ENCODE measurements at places on chromosomes 4 and X.

DNA sequence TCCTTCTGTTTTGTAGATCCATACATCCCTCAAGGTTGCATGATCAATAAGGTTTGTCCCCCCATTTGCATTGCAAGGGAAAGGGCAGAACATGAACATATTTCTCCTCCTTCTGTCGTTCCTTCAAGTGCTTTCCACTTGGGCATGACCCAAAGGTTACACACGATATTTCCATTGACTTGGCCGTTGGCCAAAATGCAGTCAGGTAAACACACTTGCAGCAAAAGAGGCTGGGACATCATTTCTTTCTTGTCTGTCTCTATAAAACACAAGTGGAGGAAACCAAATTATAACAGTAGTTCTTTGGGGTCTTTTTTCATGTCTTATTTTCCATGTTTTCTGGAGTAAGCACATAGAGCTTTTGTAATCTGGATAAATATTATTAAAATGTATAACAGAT is 156.1 kb downstream of the FRAS1 start:
- DNase-seq: no peak

DNA sequence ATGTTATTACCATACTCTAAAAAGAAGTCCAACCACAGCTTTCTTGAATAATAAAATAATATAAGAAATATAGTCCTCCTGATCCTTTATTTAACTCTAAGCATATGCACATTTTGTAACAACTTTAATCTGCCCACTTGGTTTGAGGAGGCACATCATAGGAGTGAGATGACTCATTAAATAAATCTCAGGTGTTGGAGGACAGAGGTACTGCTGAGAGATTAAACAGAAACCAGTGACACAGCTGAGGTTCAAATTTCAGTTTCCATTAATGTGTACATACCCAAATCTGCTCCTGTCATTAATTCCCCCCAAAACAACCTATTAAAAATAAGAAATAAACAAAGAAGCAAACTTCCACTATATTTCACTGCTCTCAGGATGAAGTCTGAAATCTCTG is 211.0 kb downstream of the KCTD8 start:
- no peak for DNase-seq

DNA sequence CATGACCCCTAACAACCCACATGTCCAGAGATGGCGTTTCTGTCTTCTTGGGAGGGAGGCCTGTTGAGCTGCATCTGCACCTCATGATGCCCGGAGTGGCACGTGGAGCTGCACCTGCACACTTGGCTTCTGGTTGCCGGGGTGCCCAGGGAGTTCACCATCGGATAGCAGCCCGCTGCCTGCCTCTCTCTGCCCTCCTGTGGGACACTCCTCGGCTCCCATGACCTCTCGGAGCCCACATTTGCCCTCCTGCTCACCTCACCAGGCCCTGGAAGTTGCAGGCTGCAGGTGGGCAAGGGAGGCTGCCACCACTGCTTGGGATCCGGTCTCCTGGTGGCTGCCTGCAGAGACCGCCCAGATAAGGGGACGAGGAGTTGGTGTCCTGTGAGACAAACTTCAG is 74.1 kb downstream of the TRAPPC11 start:
- DNase-seq: no peak

GRCh38 chrX:120428309-120428708 is 40.8 kb downstream of the LAMP2 start:
- DNase-seq: no peak

- no peak for DNase-seq
Observed at GRCh38 chrX:30085571-30085970, 129.8 kb upstream of the MAGEB2 start.

DNA sequence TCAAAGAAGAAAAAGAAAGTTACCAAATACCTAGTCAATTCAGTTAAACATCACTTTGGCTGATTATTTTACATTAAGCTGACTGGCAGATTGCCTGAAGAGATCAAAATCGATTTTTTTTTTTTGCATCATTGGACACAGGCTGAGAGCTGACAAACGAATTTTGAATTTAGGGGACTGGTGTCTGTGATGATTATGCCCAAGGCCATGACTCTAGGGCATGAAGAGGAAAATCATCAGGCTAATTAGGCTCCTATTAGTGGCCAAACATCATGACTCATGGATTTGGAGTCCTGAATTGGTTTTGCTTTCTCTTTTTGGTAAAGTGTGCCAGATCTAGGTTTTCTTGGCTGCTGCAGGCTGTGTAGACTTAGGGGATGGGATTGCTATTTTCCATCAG is 829.3 kb upstream of the LCORL start:
- no peak for DNase-seq

DNA sequence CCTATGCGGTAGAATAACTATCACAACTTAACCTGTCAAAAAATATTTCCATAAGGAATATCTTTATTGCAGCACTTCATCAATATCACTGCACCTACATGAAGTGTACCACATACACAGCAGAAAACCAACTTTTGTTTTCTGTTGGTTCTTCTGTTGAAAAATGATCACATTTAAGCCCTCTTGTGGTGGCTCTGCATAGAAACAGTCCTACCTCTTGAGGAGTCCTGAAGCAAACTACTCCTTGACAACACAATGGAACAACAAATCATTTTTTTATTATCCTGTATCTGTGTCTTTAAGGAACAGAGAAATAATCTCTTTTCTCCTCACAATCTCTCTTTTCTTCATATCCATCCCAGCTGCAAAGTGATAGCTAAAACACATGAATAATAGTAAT is 39.8 kb upstream of the ATOH1 start:
- no peak for DNase-seq

GRCh38 chrX:19904778-19905367 is 17.5 kb upstream of the SH3KBP1 start:
- no peak for DNase-seq

DNA sequence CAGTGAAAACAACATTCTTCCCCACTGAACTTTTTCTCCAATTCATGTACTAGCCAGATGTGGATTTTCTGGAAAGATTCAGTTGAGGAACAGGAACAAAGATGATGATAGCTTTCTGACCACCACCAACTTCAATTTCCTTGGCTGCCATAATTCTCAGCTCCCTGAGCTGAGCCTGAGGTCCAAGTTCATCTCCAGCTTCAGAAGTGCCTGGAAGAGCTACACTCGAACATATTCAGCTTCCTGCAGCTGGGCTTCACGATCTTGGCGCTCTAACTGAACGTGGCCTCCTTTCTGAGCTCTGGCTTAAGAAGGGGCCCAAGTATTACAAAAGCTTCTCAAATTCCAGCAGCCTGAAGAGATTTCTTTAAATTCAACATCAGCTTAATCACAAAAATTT is 83.9 kb downstream of the QDPR start:
- DNase-seq: no peak

- DNase-seq: no peak
Observed at GRCh38 chr4:110175634-110176033, 22.8 kb downstream of the ELOVL6 start.

DNA sequence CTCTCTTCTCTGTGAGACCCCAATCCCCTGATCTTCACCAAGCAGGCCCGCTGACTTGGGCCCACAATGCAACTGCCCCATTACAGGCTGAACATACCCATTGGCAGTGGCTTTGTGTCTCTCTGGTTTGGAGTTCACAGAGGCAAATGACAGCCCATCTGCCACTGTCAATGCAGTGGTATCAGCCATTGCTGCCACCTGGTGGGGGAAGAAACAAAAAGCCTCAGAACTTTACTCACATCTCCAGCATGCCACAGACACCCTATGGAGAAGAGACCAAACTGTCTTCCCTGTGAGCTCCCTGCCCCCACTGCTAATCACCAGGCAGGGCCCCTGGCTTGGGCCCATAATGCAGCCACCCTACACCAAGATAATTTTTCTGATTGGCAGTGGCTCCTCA is 729.3 kb upstream of the ACTRT1 start:
- DNase-seq: no peak

DNA sequence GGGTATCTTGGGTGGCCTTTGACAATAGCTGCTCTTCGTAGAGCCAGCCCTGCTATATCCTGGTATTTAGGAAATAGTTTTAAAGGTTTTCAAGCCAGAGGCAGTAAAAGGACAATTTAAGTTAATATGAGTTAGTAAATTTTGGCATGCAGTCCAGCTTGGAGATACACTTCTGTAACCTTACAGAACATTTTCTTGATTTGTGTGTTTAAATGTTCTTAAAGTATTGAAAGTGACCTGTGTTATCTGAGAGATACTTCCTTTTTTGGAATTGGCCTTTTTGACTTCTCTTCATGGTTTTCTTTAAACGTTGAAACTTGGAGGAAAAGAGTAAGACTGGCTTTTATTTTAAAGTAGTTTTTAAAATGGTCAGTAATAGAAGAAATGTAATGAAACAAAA is 25.5 kb downstream of the PDLIM5 start:
- DNase-seq: no peak

GRCh38 chrX:20007962-20008622 is 17.2 kb upstream of the BCLAF3 start:
- no peak for DNase-seq

- DNase-seq: no peak
Observed at GRCh38 chrX:48831909-48832291, 3.5 kb downstream of the PCSK1N start.

- no peak for DNase-seq
Observed at GRCh38 chrX:54042609-54043021, 1.7 kb downstream of the PHF8 start.

DNA sequence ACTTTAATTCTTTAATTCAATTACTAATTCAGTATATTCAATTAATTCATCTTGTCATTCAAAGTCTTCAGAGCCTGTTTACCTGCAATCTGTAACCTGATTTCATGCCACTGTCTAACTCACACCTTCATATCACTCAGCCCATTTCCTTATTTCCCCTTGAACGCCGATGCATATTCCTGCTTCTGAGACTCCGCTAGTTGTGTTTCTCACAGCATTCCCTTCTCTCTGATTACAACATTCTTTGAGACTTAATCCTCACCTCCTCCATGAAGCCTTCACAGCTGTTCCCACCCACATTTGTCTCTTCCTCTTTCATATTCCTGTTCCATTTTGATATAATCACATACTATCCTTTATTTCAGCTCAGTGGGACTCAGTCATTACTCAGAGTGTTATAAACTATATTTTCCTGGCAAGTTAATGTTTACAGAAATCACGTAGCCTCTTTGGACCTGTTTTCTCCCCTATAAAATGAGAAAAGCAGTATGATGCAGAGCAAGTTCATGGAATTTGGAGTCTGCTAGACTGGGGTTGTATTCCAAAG is 69.0 kb downstream of the MAP9 start:
- DNase-seq: no peak

- DNase-seq: no peak
Observed at GRCh38 chrX:46792810-46793188, 33.9 kb upstream of the SLC9A7 start.

GRCh38 chr4:102599455-102599854 is 98.3 kb downstream of the NFKB1 start:
- no peak for DNase-seq

DNA sequence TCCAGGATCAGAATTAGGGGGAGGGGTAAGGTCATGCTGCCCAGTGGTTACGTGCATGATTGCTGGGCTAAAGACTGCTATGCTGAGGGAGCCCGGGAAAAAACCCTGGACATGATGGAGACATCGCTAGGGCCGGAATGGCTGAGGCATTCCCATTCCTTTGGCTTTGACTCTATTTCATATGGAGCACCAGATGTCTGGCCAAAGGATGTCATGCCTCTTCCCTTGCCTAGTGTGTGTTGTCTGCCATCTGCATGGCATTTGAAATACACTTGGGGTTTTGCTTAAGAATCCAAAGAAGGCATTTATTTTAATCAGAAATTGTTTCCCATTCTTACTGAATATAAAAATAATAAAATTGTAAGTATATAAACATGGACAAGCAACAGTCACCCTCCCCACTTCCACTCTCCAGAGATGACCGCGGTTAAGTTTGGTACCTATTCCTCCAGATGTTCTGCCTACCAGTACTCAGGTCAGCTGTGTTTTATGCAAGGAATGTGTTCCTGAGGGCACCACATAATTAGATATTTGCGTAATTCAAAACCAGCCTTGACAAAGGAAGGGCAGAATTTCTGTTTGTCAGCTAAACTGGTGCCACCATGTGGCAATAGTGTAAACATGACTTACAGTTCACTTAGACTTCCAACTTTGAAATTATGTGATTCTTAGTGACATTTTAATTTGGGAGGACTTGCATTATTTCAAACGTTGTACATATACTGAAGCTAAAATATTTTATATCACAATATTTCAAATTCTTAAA is 105.9 kb downstream of the CT47B1 start:
- DNase-seq: no peak

DNA sequence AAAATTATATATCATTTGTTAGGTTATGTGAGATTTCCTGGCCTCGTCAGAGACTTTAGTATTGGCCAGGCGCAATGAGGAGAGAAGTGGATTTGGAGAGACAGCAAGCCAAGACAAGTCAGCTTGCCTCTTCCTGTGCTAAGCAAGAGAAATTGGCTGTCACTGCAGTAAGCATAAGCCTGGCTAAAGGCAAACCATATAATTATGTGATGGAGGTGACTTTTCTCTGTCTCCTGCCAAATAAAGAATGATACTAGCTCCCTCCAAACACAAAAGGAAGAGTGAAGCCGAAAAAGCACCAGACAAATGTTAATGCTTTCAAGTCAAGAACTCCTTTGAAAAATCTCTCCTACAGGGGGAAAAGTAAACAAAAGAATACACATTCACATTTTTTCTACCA is 2246.0 kb downstream of the ARAP2 start:
- no peak for DNase-seq

DNA sequence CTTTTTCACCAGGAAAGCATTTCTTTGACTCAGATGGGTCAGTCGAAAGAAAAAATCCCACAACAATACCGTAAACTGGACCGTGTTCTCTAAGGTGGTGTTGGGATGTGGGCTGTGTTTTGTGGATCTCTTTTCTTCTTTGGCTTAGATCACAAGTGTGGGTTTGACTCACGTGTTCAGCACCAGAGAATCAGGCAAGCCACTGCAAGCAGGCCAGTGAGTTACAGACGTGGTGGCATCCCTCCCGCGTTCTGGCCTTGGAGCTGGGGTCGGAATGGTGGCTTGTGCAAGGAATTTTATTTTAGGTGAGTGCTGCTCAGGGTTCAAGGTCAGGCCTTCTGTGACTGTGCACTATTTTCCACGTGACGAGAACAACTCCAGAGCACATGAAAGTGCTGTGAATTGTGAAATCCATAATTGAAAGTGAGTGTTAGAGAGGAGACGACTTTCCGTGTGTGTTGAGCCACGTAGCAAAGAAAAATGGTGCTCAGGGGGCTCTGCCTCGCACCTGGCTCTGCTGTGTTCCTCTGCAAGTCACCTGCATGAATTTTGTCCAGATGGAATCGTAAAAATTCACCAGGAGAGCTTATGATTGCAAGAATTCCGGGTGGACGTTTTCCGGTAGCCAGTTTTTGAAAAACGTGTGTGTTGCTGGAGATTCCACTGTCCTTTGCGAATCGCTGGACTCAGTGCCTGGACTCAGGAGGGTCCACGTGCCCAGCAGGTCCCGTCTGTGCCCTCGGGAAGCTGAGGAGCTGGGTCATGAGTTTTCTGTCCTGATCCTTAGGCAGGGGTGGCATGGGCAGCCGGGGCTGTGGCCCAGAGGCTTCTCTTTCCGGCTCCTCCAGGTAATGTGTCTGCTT is 33.6 kb upstream of the HGFAC start:
- no peak for DNase-seq

GRCh38 chr4:71126719-71127118 is 133.3 kb downstream of the DCK start:
- DNase-seq: no peak

Data from cortex of kidney (tissue), 1 donor.